ENCODE measurements at places on chromosomes 11 and 22.

DNA sequence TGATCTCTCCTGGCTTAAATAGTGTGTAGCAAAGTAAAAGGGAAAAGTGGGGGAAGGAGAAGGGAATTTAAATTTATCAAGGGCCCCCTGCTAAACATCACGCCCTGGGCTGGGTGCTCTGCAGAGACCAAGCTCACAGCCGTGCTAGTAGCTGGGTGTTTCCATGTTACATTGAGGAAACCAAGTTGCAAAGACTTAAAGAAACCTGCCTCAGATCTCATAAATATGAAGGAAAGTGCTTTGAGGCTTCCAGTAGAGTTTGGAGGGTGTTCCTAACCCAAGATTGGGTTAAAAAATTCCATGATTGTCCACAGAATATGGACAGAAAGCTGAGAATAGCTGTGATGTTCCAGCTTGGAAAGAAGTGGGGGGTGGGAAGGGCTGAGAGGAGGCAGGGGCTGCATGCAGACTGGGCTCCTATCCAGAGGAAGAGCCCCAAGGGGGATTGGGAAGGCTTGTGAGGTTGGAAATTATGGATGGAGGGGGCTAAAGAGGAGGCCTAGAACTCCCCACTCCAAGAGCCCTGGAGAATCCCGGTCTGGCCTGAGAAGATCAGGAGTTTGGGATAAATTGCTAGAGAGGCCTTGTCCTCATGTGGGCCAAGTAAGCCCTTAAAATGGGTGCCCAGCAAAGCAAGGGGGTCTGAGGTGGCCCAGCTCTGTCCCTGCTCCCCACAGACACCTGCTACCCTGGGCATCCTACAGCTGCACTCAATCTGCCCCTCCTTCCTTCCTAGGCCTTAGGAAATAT, 25.0 kb upstream of the OAF start:
- peak; percentile 97 for DNase-seq

- no peak for DNase-seq
Measured at GRCh38 chr11:73399159-73399590, 23.0 kb downstream of the RELT start.

DNA sequence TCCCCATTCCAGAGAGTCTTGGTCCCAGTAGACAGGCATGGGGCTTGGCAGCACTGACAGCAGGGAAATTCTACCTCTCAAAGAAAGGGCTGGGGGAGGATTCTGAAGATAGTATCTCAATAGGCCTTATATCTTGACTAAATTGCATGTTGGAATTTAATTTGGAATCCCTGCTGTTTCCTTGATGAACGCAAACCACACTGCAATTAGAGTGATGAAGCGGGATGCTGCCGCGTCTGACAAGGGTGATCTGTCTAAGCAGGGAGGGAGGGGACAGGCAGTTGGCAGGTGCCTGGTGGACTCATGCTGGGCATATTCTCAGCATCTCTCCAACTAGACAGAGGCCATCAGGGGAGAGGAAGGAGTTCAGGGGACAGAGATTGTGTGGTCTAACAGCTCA, 48.4 kb downstream of the COMMD9 start:
- DNase-seq = no peak

GRCh38 chr11:26943636-26944035, 50.3 kb upstream of the FIBIN start:
- DNase-seq = no peak

DNA sequence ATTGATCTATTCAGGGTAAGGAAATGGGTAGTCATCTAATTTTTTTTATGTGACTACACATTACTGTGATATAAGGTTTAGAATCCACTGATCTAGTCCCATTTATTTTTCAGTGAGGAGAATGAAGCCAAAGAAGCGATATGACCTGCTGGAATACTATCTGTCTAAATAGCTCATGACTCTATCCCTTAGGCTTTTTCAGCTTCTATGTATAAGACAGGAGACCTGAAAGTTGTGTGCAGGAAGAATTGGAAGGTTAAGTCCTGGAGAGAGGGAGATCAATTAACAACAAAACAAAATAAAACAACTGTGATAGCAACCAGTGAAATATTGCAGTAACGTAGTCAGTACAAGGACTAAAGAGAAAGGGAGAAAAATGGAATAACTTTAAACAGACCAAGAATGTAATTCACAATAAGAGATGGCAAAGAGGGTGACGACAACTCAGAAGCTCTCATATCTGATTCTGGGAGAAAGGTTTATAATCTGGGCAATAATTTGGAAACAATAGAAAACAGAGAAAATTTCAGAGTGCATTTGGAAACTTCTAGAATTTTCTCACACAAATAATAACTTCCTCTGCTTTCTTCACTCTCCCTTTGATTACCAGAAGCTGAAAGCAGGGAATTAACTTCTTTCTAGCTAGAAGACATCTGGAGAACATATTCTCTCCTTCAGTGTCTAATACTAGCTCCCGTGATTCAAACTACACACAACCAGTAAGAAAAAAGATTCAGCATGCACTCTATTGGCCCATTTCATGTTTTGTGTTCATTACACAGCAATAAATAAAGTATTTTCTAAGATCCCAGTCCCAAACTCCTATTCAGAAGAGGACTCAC, 19.2 kb upstream of the CASP12 start:
- no peak for DNase-seq

DNA sequence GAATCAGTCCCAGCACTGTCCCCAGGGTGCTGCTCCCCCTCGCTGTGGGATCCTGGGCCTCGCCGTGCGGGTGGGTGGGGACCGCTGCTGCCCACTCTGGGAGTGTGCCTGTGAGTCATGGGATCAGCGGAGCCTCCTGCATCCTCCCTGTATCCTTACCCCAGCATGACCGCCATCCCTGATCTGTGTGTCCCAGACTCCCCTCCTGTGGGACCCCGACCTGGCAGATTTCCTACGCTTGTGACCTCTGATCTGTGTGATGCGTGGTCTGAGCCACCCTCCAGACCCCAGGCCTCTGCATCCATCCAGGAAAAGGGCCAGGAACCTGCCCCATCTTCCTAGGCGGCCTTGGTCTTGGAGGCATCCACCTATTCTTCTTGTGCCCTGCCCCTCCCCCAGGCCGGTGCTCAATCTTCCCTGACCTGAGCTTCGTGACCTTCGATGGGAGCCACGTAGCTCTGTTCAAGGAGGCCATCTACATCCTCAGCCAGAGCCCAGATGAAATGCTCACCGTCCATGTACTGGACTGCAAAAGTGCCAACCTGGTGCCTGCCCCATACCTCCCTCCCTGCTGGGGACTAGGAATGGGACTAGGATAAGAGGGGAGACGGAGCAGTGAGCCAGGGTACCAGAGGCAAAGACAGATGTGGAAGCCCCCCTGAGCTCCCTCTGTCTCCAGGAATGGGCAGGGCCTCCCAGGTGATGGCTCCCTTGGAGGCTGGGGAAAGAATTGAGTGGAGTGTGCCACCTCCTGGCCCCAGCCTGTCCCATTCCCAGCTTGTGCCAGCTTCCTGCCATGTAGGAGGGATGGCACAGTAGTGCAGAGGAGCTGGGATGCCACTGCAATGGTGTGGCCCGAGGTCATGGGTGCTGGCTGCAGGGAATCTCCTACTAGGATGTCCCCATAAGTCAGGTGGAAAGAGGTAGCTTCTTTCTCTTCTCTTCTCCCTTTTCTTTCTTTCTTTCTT, 65.4 kb downstream of the OTOG start:
- no peak for DNase-seq
